ENCODE measurements at places on chromosomes 6 and 20. TPM values are rescaled to one million over a fixed set of nuclear protein-coding genes. Genes with fewer than 3 reads are reported as not detected.

The AHI1 gene
- total RNA-seq, result 35.6 TPM

The TXNDC5 gene
- 44.4 TPM for total RNA-seq

The ARG1 gene
- total RNA-seq, result not detected

The TRERF1 gene
- 14.5 TPM for total RNA-seq

The GSTA3 gene
- total RNA-seq, result not detected

DNA sequence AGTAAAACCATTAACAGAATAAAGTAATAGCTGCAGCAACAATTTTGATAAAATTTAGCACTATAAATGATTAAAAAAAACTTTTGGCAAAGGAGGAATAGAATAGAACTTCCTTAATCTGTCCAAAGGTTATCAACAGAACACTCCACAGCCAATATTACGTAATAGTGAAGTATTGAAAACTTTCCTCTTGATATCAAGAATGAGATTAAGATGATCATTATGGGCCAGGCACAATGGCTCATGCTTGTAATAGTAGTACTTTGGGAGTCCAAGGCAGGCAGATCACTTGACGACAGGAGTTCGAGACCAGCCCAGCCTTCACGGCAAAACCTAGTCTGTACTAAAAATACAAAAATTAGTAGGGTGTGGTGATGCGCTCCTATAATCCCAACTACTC is 26.0 kb downstream of the SOBP start:
- H3K27ac ChIP-seq, result no peak overlapping the region
- peaks cover 2% of the 10 kb centered on the region for H3K27me3 ChIP-seq
- no peak for DNase-seq
- no peak overlapping the region for H3K4me3 ChIP-seq
- no peaks in the 10 kb centered on the region for H3K4me1 ChIP-seq

- H3K36me3 ChIP-seq, result no peaks in the 10 kb centered on the region
- H3K4me3 ChIP-seq, result no peak overlapping the region
- H3K27me3 ChIP-seq, result no peaks in the 10 kb centered on the region
- DNase-seq, result no peak
- no peaks in the 10 kb centered on the region for H3K4me1 ChIP-seq
- no peak overlapping the region for H3K27ac ChIP-seq
Measured at GRCh38 chr20:2227861-2228260, 67.9 kb upstream of the TGM3 start.

DNA sequence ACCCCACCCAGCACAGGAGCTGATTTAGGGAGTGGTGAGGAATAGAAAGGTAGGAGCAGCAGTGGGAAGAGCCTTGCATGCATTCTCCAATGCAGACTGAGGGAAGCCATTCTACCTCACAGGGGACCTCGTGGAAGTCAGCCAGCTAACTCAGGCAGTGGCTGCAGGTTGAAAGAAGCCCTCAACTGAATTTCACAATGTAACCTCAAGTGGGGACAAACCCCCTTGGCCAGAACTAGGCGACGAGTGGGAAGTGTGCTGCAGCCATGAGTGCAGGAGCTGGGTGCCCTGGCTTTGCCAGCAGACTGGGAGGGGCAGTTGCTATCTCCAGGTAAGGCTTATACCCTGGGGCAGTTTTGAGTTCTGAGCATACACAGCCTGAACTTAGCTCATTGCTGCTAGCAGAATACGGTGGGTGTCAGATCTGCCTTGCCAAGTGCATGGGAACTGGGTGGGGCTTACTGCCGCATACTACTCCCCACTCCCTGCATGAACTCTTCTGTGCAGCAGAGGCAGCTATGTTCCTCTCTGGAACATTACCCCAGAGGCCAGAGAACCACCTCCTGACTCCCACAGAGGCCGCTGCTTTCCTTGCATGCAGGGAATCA is 126.5 kb downstream of the CDK19 start:
- DNase-seq, result no peak
- H3K4me1 ChIP-seq, result peaks cover 14% of the 10 kb centered on the region
- H3K27me3 ChIP-seq, result no peaks in the 10 kb centered on the region

GRCh38 chr20:50594231-50594590 is 84.0 kb downstream of the PTPN1 start:
- peaks cover 3% of the 10 kb centered on the region for H3K36me3 ChIP-seq
- peaks cover 4% of the 10 kb centered on the region for H3K4me1 ChIP-seq
- DNase-seq, result no peak
- H3K27me3 ChIP-seq, result no peaks in the 10 kb centered on the region

DNA sequence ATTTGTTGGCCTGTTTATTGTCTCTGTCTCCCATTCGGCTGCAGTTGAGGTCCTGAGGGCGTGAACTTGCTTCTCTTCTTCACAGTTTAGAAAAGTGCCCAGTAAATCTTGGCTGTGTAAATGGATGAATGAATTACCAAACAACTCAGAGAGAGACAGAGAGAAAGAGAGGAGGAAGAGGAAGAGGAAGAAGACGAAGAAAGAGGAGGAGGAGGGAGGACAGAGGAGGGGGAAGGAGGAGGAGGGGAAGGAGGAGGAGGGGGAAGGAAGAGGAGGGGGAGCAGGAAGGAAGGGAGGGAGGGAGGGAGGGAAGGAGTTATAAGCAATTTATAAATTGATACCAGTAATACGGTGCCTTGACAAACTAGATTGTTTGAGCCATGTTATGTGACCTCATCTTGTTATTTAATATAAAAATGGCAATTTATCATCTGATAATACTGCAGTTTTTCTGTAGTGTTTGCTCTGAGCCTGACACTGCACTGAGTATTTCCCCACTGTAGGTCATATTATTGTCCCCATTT is 18.7 kb downstream of the HCK start:
- DNase-seq, result no peak
- H3K36me3 ChIP-seq, result no peaks in the 10 kb centered on the region
- no peak overlapping the region for H3K4me3 ChIP-seq

GRCh38 chr6:75201901-75202672 is 3.8 kb downstream of the COL12A1 start:
- H3K4me3 ChIP-seq, result no peak overlapping the region
- peak; percentile 28 for DNase-seq
- no peak overlapping the region for H3K27ac ChIP-seq
- H3K27me3 ChIP-seq, result peaks cover 61% of the 10 kb centered on the region
- no peaks in the 10 kb centered on the region for H3K36me3 ChIP-seq

DNA sequence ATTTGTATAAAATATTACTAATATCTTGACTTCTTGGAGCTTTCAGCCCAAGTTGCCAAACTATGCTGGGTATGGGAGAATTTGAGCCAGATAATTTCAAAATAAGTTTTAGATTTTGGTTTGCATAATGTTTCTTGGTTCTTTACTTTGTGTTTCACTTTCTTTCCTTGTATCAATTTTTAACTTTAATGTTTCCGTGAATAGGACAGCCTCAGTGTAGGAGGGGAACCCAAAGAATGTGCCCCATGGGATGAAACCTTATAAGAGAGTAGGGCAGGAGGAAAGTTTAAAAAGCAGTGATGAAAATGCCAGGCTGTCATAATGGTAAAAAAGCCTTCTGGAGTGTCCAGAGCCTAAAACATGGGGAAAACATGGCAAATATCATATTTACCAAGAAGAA is 252.4 kb upstream of the IRAK1BP1 start:
- DNase-seq, result no peak
- no peaks in the 10 kb centered on the region for H3K36me3 ChIP-seq
- H3K4me3 ChIP-seq, result no peak overlapping the region
- H3K4me1 ChIP-seq, result no peaks in the 10 kb centered on the region
- peaks cover 6% of the 10 kb centered on the region for H3K27me3 ChIP-seq
- no peak overlapping the region for H3K27ac ChIP-seq

All from activated CD4-positive, alpha-beta T cell treated with anti-CD3 and anti-CD28 coated beads for 36 hours (primary cell).